ENCODE measurements at places on chromosomes 11 and 22. TPM values are rescaled to one million over a fixed set of nuclear protein-coding genes. Genes with fewer than 3 reads are reported as not detected.

DNA sequence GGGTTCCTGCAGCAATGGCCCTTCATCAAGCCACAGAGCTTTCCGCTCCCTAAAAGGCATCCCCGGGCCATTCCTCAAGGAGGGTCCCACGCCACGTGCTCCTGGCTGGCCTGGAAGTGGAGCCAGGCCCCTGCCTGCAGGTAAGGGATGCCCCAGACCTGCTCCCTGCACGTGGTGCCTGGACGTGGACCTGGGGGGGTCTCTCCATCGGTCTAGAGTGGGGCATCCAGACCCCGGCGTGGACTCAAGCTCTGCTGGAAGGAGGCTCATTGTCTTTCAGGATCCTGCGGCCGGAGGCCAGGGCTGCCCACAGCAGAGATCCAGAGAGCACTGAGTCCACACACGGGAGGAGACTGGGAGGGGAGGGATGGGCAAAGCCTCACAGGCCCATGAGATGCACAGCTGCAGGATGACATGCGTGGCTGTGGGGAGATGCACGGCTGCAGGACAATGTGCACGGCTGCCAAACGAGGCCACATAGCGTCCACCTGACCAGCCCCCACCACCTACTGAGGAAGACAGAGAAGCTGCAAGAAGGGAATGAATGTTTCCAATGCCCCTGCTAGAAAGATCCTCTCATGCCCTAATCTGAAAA is 236.7 kb downstream of the BRD1 start:
- H3K27me3 ChIP-seq: no peaks in the 10 kb centered on the region
- no peak overlapping the region for H3K27ac ChIP-seq
- H3K4me1 ChIP-seq: no peaks in the 10 kb centered on the region
- H3K36me3 ChIP-seq: no peaks in the 10 kb centered on the region

DNA sequence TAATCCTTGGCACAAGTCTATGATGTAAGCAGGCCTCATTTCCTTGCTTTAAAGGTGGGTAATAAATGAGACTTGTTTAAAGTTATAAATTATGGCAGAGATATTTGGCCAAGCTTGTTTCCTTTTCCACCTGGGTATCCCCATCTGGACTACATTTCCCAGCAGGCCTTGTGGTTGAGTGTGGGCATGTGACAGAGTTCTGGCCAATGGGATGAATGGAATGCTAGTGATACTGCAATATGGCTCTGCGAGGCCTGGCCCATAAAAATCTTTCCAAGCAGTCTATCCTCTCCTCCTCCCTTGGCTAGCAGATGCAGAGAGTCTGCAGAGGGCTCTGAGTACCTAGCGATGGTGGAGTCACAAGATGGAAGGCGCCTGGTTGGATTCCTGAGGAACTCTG is 102.5 kb downstream of the TIMP3 start:
- DNase-seq: peak; percentile 60
- H3K4me3 ChIP-seq: no peak overlapping the region
- no peaks in the 10 kb centered on the region for H3K4me1 ChIP-seq
- no peaks in the 10 kb centered on the region for H3K27me3 ChIP-seq
- no peaks in the 10 kb centered on the region for H3K36me3 ChIP-seq

DNA sequence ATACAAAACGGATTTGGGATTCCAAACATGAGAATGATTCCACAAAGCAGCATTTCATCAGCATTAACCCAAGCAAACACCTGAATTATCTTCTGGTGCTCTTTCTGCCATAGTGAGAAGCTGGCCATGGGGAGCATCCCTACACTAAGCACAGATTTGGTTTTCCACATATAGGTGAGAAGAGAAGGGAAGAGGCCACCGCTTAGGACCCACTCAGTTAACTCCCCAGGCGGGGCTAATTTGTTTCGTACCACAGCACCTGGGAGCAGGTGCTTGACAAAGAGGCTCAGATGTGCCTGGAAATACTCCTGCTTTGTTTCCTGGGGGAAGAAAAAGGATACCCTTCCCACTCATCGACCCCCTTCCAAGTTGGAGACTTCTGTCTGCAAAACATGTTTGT is 64.2 kb downstream of the RAB30 start:
- H3K36me3 ChIP-seq: no peaks in the 10 kb centered on the region
- peaks cover 7% of the 10 kb centered on the region for H3K4me1 ChIP-seq

DNA sequence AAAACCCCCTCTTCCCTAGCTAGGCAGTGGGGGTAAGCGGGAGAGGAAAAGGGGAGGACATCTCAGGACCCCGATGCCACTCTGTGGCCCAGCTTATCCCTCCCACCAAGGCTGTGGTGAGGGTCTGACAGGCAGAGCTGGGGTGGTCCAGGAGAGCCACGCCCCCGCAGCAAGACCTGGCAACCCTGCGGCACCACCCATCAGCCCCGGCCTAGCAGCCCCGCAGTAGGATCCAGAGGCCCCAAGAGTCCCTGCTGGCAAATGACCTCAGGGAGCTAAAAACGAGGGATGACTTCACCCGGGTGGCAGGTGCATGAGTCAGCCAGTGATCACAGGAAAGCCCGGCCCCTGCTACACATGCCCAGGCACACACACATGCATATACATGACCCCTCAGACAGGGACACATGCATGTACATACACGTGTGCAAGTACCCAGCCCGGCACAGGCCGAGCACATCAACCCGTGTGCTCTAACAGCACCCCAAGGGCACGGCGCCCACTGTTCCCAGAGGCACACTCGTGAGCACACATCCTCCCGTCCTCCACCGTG is 32.3 kb downstream of the ARVCF start:
- no peak for DNase-seq
- no peaks in the 10 kb centered on the region for H3K36me3 ChIP-seq
- H3K4me1 ChIP-seq: peaks cover 10% of the 10 kb centered on the region
- no peak overlapping the region for H3K4me3 ChIP-seq
- no peak overlapping the region for H3K27ac ChIP-seq
- no peaks in the 10 kb centered on the region for H3K27me3 ChIP-seq

- H3K27me3 ChIP-seq: no peaks in the 10 kb centered on the region
- DNase-seq: no peak
- no peak overlapping the region for H3K4me3 ChIP-seq
These were observed 108.8 kb downstream of the TTC28 start for GRCh38 chr22:28570696-28571373.

GRCh38 chr11:123261345-123262106 is 66.5 kb upstream of the CLMP start:
- H3K4me1 ChIP-seq: no peaks in the 10 kb centered on the region
- H3K27me3 ChIP-seq: peaks cover 9% of the 10 kb centered on the region
- no peaks in the 10 kb centered on the region for H3K36me3 ChIP-seq
- H3K4me3 ChIP-seq: no peak overlapping the region
- DNase-seq: peak; percentile 90

GRCh38 chr11:114090976-114091375 is 31.5 kb downstream of the ZBTB16 start:
- no peaks in the 10 kb centered on the region for H3K36me3 ChIP-seq
- peaks cover 70% of the 10 kb centered on the region for H3K4me1 ChIP-seq
- peak overlapping the region; percentile 42 for H3K4me3 ChIP-seq
- H3K27ac ChIP-seq: peak overlapping the region; percentile 98
- no peak for DNase-seq

DNA sequence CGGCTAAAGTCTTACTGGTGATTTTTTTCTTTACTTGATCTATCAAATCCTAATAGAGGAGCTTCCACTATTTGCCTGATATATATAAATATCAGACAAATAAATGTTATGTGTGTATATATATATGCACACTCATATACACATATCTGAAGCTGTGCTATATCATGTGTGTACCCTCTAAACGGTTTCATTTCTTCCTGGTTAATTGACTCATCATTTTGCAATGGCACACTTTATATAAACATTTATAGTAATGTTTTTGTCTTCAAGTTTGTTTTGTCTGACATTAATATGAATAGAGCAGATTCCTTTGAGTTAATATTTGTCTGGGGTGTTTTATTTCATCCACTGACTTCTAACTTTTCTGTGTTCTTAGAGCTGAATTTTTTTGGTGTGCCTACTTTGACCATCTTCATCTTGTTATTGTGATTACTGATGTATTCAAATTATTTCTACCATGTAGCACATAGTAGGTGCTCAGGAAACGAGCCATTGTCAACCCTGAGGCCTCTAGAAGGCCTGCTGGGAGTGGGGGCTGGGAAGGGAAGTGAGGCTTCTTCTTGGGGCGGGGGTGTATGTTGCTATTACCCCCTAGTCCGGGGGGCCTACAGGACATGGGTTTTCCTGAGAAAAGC is 82.6 kb downstream of the LRRC32 start:
- no peaks in the 10 kb centered on the region for H3K27me3 ChIP-seq
- DNase-seq: no peak
- no peak overlapping the region for H3K4me3 ChIP-seq
- peaks cover 5% of the 10 kb centered on the region for H3K4me1 ChIP-seq

DNA sequence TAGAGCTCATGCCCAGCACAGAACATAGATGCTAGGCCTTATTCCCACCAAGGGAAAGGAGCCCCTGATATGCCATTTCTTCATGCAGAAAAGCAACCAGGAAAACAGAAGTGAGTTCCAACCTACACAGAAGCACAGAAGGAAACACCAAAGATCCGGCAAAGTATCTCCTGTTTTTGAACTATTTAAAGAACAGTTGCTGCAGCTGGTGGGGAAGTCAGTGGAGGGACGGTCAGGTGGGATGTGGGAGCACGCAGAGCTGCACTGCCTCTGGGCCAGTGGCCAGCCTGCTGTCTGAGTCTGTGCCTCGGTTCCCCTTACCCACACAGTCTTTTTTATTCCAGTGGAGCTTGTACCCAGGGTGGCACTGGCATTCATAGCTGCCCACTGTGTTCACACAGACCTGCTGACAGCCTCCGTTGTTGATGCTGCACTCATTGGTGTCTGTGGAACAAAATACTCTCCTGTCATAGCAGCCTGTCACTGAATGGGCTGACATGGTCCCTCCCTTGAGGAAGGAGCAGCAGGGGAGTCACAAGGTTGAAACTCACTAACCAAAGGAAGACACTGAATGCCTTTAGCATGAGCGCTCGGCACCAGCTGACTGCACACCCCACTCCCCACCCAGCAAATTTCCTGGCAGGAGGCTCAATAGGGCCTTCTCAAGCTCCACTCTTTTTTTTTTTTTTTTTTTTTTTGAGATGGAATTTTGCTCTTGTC is 37.9 kb downstream of the SCUBE2 start:
- H3K36me3 ChIP-seq: no peaks in the 10 kb centered on the region
- no peak overlapping the region for H3K27ac ChIP-seq
- no peaks in the 10 kb centered on the region for H3K27me3 ChIP-seq
- no peak overlapping the region for H3K4me3 ChIP-seq

DNA sequence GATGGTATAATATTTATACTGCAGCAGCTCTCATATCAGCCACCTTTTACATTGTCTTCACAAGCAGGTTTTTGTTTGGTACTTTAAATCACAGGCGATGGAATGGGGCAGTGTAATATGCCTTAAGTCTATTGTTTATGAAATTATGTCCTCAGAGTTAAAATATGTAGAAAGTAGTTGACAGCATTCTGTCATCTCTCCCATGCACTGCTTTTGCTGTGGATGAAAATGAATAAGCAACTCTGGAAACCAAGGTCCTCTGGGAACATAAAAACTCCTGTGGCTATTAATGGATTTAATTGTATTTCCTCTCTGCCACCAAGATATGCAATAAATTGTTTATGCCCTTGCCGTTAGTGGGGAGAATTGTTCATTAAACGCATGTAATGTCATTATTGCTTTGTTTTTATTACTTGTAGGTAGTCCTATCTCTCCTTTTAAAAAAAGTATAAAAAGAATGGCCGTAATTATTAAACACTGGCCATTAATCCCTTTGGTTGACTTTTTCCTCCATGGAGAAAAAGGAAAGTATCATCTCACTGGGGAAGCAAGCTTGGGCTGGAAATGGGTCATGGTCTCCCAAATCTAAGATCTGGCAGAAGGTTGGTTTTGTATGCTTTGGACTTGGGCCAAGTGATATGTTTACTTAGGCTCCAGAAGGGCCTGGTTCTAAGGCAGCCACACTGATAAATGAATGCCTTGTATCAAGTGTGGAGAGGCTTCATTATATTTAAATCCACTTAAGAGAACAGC is 13.1 kb downstream of the PACS1 start:
- no peaks in the 10 kb centered on the region for H3K4me1 ChIP-seq
- H3K4me3 ChIP-seq: no peak overlapping the region
- H3K36me3 ChIP-seq: no peaks in the 10 kb centered on the region
- no peak for DNase-seq
- H3K27me3 ChIP-seq: no peaks in the 10 kb centered on the region

DNA sequence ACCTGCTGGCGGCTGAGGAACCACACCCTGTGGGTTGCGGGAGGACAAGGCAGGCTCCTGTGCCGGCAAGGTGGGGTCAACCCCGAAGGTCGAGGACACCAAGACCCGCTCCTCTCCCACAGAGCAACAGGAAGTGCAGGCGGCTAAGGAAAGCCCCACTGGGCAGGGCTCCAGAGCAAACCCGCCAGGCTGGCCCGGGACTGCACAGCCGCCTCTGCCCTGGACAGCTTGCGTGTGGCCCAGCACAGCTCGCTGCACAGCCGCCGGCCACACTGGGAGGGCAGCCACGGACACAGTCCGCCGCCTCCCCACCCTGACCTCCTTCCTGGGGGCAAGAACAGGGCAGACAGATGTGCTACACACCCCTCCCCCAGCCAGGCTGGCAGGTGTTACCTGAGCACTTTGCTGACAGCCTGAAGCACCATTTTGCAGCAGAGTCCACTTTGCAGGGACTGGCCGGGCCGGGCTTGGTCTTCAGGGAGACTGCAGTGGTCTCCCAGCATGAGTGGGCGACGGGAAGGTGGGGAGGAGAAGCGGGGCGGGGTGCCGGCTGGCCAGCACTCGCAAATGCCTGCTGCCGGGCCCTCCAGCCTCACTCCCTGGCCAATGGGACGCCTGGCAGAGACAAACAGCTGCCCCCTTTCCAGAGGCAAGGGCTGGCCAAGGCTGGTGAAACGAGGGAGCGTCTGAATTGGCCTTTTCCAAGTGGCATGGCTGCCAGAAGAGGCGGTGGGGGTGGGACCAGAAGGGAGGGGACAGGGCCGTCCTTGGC is at the start of gene MOB2:
Gene MOB2 (minus strand): TSS at position 726 of the 772 bp plus-strand sequence. CDS start 223 bp downstream, at position 503.
- no peaks in the 10 kb centered on the region for H3K4me1 ChIP-seq
- H3K36me3 ChIP-seq: no peaks in the 10 kb centered on the region
- H3K27ac ChIP-seq: no peak within 1 kb of the TSS
- H3K27me3 ChIP-seq: no peaks in the 10 kb centered on the region
- DNase-seq: no peak

- no peak for DNase-seq
- H3K27me3 ChIP-seq: no peaks in the 10 kb centered on the region
- H3K36me3 ChIP-seq: no peaks in the 10 kb centered on the region
- H3K4me3 ChIP-seq: no peak overlapping the region
- no peak overlapping the region for H3K27ac ChIP-seq
These were observed 8.8 kb upstream of the C11orf91 start for GRCh38 chr11:33709466-33709865.

GRCh38 chr11:121958971-121959325 is 157.1 kb downstream of the BLID start:
- H3K27ac ChIP-seq: no peak overlapping the region
- H3K4me3 ChIP-seq: no peak overlapping the region
- no peaks in the 10 kb centered on the region for H3K36me3 ChIP-seq
- no peaks in the 10 kb centered on the region for H3K4me1 ChIP-seq
- no peak for DNase-seq

ABTB2 gene
- 0.84 TPM for total RNA-seq

PHF21B gene
- total RNA-seq: 6.7 TPM

MFRP gene
- total RNA-seq: not detected

FXYD2 gene
- total RNA-seq: 1.7 TPM

B4GALNT4 gene
- 16.4 TPM for total RNA-seq

OR51E1 gene
- not detected for total RNA-seq

MS4A12 gene
- total RNA-seq: not detected

OLFML1 gene
- not detected for total RNA-seq

PPP1CA gene
- total RNA-seq: 189 TPM

CARD16 gene
- not detected for total RNA-seq

Data from neural progenitor cell (in vitro differentiated cells).